ENCODE measurements at places on chromosomes 5 and 9. TPM values are rescaled to one million over a fixed set of nuclear protein-coding genes. Genes with fewer than 3 reads are reported as not detected.

- no peaks in the 10 kb centered on the region for H3K27me3 ChIP-seq
- H3K4me3 ChIP-seq = no peak overlapping the region
- H3K36me3 ChIP-seq = no peaks in the 10 kb centered on the region
- peak; percentile 71 for DNase-seq
- peak overlapping the region; percentile 34 for H3K27ac ChIP-seq
These were observed 182.5 kb downstream of the NTRK2 start for GRCh38 chr9:84851935-84852585.

Gene TSPAN17
- 51.0 TPM for total RNA-seq

Gene RIMOC1
- 25.3 TPM for total RNA-seq

DNA sequence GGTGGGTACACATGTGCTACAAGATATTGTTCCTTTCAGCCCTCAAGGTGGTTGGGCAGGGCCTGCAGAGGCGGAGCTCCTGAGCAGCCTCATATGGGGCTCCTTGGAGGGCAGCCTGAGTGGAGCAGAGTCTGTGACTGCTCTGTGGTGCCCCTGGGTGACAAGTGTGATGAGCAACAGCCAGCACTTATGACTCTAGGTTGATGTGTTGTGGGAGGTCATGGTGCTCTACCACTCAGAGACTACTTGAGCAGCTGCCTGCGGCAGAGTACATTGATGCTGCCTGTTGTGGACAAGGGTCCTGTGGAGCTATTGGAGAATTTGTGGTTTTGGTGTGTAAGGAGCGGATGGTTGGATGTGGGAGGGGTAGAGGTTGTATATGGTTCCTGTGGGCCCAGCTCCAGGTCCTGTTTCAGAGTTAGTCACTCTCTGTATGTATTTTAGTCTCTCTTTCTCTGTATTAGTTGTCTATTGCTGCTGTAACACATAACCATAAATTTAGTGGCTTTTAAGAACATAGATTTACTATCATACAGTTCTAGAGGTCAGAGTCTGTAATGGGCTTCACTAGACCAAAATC lies 141.3 kb downstream of the SREK1 start:
- no peak for DNase-seq
- H3K27me3 ChIP-seq = no peaks in the 10 kb centered on the region
- no peaks in the 10 kb centered on the region for H3K4me1 ChIP-seq
- H3K36me3 ChIP-seq = no peaks in the 10 kb centered on the region
- no peak overlapping the region for H3K27ac ChIP-seq
- no peak overlapping the region for H3K4me3 ChIP-seq

GRCh38 chr9:8268216-8268878 lies 468.8 kb upstream of the DMAC1 start:
- H3K4me3 ChIP-seq = no peak overlapping the region
- no peak overlapping the region for H3K27ac ChIP-seq
- no peaks in the 10 kb centered on the region for H3K36me3 ChIP-seq
- DNase-seq = no peak
- no peaks in the 10 kb centered on the region for H3K27me3 ChIP-seq

Gene PSAT1
- total RNA-seq = 486 TPM
